ENCODE measurements at places on chromosomes 4 and X.

- DNase-seq: no peak
Measured at GRCh38 chr4:170465429-170465828, 375.7 kb upstream of the AADAT start.

DNA sequence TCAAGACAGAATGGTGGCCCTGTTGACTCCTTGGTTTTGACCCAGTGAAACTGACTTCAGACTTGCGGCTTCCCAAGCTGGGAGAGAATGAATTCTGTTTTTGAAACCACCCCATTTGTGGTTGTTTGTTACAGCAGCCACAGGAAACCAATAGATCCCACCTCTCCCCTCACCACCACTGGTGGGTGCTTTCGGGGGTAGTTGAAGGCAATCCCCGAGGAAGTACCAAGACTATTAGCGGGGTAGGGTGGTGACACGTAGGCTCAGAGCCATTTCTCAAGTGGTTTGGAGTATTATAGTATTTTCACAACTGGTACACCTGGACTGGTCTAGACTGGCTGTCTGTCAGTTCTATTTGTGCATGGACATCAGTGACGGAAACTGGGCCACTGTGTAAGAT lies 189.1 kb upstream of the RBPJ start:
- no peak for DNase-seq

- DNase-seq: no peak
Measured at GRCh38 chrX:119492463-119492862, 24.2 kb downstream of the SLC25A5 start.

- DNase-seq: no peak
Measured at GRCh38 chr4:65893271-65893670, 223.0 kb upstream of the EPHA5 start.

DNA sequence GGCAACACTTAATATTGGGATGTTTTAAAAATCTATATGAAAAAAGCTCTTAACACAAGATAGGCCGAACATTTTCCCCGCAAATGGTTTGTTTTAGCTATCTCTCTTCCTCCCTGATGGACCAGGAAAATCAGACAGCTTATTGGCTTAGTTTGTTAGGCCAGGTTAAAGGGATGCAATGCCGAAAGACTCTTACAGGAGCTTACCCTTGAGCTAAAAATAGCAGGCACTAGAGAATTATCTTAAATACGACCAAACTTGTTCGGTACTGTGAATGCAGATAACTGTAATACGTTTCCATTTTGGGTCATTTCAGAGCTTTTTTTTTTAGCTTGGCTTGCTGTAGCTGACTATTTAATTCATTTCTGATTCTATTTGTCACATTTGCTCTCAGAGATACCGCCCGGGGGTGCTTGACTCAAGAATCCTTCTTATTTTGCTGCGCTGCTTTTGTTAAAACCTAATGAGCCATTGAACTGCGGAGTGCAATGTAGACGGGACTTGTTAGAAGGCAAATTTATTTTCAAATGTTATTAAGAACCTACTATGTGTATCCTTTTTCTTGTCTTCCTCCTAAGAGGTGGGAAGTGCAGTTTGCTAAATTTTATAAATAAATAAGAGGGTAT lies 23.3 kb downstream of the PPARGC1A start:
- DNase-seq: no peak

- DNase-seq: no peak
Measured at GRCh38 chr4:136893573-136893972, 638.7 kb downstream of the PCDH18 start.

- DNase-seq: no peak
Measured at GRCh38 chr4:101355246-101355645, 7.9 kb upstream of the PPP3CA start.

DNA sequence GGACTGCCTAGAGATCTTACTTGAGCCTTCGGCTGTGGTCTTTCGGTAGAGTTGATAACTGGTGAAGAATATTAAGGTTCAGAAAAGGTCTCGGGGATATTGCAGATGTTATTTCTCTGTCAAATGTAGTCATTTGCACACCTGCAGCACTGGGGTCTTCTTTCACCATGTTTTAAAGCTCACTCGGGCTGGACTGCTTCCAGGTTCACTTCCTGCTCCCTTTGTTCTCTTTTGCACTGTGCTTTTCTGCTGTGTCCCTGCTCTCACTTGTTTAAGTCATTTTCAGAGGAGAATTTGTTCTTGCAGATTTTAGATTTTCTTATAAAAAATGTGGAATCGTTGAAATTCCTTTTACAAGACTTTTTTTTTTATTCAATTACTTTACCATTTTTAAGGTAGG lies 68.5 kb downstream of the BMPR1B start:
- no peak for DNase-seq

- no peak for DNase-seq
Measured at GRCh38 chrX:79366556-79366872, 620 bp downstream of the ITM2A start.

DNA sequence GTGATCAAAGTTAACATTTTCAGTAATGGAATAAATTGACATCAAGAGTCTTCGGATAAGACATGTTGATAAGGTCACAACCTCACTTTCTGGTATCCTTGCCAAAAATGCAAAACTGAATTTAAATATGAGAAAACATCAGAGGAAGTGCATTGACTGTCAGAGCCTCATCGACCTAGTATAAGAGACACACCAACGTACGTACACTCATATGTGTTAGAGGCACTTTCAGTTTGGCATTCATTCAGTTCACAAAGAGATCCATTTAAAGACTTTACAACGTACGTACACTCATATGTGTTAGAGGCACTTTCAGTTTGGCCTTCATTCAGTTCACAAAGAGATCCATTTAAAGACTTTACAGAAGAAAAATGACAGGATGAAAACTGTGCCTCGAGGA lies 280.3 kb downstream of the INPP4B start:
- DNase-seq: no peak

DNA sequence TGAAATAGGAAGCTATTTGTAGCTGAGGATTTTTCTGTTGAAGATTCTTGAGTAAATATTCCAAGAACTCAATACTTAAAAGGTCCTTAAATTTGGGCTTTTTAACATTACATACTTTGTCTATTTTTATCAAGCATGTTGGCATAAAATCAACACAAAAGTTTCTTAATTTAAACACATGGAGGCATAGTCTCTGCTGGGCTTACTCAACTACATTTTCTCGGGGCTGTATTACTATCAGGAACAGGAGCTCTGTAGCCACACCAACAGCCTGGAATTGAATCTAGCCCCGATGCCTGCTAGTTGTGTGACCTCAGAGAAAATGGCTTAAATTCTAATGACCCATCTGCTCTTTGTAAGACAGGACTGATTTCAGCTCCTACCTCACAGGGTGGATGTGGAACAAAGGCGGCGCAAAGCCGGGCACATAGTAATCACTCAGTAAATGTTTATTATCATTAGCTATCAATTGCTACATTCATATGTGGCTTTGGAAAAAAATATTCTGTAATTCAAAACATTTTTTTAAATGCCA lies 207.0 kb downstream of the NSUN7 start:
- no peak for DNase-seq

DNA sequence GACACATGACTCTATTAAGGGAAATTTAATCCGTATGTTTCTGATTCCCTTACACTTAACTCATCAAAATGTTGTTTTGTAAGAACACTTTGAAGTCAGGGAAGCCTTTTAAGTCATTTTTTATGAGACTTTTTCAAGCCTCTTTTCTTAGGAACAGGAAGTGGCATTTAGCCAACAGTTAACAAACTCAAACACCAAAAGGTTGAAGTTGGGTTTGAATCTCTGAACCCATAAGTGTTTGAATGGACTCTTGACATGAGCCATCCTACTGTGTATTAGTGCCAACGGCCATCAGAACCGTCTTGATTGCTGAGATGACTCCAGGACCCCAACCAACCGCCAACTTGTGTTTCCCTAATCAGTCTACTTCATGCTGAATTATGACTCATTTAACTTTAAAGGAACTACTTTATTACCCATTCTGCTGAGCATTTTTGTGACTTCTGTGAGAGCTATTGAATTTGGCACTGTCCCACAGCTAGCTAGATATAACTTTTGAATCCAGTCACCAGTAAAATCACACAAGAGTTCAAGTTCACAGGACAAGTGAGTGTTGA lies 209.1 kb upstream of the FAT1 start:
- DNase-seq: no peak

DNA sequence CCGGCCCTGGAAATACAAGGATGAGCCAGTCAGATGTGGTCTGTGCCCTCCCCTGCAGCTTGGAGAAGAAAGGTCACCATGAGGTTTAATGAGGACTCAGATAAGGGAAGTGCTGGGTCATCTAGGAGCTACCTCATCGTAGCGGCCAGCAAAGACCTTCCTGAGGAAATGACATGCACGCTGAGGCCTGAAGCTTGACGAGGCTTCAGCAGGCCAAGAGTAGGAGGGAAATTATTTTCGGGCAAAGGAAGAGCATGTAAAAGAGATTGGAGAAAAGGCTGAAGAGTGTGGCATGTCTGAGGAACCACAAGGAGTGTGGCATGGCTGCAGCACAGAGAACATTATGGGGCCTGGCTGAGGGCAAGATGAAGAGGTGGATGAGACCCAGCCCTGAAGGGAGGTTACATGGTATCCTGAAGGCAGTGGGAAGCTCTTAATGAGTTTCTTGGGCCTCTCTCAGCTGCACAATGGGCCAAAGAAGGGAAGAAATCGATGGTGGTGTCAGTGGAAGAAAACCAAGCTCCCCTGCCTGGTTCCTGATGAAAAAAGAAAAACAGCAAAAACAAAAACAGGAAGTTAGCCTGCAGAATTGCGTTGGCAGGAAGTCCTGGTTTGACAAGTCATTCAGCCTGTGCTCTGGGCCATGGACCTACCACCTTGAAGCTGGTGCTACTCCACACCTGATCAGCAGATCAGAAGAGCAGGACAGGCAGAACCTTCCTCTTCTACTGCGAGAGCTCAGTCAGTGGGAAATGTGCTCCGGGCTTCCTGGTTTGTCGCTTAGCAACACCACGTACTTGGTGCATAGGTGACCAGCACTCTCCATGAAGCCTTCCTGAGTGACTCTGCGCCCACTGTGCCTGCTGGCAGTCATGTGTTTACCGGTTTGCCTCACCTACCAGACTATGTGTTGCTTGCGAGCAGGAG lies 134.5 kb upstream of the KLF3 start:
- no peak for DNase-seq

DNA sequence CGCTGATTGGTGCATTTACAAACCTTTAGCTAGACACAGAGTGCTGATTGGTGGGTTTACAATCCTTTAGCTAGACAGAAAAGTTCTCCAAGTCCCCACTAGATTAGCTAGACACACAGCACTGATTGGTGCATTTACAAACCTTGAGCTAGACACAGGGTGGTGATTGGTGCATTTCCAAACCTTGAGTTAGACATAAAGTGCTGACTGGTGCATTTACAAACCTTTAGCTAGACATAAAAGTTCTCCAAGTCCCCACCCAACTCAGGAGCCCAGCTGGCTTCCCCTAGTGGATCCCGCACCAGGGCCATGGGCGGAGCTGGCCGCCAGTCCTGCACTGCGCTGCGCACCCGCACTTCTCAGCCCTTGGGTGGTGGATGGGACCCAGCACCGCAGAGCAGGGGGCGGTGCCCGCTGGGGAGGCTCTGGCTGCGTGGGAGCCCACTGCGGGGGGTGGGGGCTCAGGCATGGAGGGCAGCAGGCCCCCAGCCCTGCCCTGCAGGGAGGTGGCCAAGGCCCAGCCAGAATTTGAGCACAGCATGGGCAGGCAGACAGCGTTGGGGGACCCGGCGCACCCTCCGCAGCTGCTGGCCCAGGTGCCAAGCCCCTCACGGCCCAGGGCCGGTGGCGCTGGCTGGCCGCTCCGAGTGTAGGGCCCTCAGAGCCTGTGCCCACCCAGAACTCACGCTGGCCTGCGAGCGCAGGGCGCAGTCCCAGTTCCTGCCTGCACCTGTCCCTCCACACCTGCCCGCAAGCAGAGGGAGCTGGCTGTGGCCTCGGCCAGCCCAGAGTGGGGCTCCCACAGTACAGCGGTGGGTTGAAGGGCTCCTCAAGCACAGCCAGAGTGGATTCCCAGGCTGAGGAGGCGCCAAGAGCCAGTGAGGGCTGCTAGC lies 608.9 kb upstream of the LCORL start:
- DNase-seq: no peak

GRCh38 chr4:1852904-1853623 lies 2.9 kb downstream of the LETM1 start:
- no peak for DNase-seq

GRCh38 chr4:75989846-75990528 lies 758 bp downstream of the SDAD1 start:
- no peak for DNase-seq

DNA sequence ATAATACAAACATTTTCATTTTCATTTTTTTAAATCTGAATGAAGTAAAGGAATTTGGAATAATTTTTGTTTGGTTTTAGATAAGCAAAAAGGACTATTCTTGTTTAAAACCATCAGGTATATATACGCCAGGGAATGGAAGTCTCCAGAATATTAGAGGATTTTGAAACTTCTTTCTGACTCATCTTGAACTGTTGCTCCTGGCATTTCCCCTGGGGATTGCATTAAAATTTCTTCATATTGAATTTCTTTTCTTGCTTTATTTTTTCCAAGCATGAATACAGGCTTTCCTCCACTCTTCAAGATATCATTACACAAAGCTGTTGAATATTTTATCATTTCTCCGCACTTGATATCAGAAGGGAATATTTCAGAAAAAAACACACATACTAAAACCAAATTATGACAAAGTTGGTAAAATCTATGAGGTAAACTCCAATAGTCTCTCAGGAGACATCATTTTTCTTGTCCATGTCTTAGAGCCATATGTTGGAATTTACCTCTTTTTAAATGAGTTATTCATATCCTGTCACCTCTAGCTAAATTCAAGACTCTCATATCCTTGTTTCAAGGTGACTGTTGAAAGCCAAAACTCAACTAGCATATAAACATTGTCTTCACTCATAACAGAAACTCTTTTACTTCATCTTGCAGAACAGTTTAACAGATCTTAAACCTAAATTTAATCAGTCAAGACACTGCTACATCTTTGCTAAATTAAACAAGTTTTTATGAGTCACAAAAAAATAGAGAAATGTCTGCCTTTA lies 20.7 kb upstream of the CSN1S1 start:
- no peak for DNase-seq
